ENCODE measurements at places on chromosomes 3 and 15.

DNA sequence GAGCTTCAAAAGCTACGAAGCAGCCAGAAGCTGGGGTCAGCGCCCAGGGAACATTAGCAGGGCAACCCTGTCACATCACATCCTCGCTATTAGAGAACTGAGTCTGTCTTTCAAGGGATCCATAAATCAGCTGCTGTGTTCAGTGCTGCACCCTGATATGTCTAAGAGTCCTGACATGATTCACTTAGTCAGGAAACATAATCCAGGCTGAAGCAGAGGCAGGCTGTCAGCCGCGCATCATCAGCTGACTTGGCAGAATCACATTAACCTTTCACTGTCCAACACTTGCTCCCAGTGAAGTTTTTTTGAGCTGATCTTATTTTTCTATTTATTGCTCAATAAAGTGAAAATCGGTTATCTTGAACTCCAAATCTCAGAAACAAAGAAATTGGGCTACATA lies 23.5 kb downstream of the MYH15 start:
- DNase-seq, result no peak

GRCh38 chr3:122784436-122784835 lies 9.2 kb downstream of the HSPBAP1 start:
- no peak for DNase-seq

- DNase-seq, result no peak
These were observed 12.1 kb upstream of the STAB1 start for GRCh38 chr3:52483081-52483480.

- DNase-seq, result no peak
These were observed 65.4 kb upstream of the CLDN18 start for GRCh38 chr3:137944593-137944992.

GRCh38 chr15:77209221-77209620 lies 138.3 kb upstream of the TSPAN3 start:
- no peak for DNase-seq

GRCh38 chr3:161413127-161413854 lies 42.0 kb upstream of the SPTSSB start:
- no peak for DNase-seq

GRCh38 chr15:61720197-61720704 lies 340.0 kb downstream of the VPS13C start:
- no peak for DNase-seq

GRCh38 chr15:86649277-86649676 lies 569.6 kb downstream of the AGBL1 start:
- DNase-seq, result no peak

GRCh38 chr15:31308185-31308639 lies 18.4 kb upstream of the KLF13 start:
- DNase-seq, result no peak

- DNase-seq, result no peak
These were observed 29.1 kb upstream of the CHST2 start for GRCh38 chr3:143090486-143090885.

DNA sequence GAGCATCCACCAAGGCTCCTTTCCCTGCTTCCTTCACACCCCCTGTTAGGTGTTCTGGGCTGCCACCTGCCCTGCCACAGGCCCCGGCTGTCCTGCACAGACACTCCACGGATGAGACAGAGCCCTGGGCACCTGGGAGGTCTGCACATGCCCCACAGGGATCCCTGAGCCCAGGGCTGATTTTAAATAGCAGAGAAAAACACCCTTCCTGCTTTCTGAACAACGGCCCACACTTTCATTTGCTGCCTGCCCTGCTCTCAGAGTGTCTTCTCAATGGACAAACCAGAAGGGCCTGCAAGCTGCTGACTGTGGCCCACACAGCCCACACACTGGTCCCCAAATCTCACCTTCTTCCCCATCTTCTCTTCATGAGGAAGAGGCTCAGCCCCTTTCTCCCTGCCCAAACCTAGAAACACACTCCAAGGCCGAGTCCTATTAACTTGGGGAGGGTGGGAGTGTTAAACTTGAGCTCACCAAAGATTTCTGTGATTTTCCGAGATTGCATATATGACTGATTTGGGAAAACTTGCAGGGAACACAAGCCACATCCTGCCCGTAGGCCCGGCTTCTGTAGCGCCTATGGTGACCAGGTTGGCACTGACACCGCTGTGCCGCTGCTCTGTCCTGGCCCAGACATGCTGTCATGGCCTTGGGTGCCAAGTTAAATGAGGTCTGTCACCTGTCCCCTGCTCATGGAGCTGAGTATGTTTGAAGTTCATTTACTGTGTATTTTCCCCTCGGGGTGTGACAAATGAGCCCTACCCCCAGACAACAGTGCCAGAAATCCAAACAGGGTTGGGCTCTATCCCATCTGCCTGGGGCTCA lies 47.2 kb upstream of the KLF13 start:
- DNase-seq, result no peak

- DNase-seq, result no peak
These were observed 619.0 kb downstream of the ROBO1 start for GRCh38 chr3:79148786-79149185.

GRCh38 chr3:2301361-2301760 lies 202.7 kb downstream of the CNTN4 start:
- no peak for DNase-seq

- no peak for DNase-seq
These were observed 28.4 kb upstream of the LIMD1 start for GRCh38 chr3:45566196-45566595.

- no peak for DNase-seq
These were observed 20.6 kb upstream of the NEO1 start for GRCh38 chr15:73031648-73032047.

- no peak for DNase-seq
These were observed 60.4 kb upstream of the PRSS50 start for GRCh38 chr3:46778101-46778500.

DNA sequence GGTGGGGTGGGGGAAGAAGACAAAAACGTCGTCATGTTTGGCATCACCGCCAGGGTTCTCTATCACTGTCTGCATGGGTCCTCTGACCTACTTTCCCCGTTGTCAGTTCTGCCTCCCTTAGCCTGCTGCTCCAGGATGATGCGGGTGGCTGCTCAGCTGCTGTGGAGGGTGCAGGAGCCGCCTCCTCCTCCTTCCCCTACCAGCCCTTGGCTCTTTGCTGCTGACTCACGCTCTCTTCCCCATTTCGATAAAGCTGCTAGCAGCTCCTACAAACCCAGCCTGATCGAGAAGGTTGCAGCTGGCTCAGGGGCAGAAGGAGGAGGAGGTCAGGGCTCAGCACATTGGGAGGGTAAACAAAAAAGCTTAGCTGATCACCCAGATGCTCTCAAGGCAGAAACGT lies 49.5 kb upstream of the SEC13 start:
- DNase-seq, result no peak

All from activated T-helper 1 cell treated with Interleukin-2 at 50 U/mL for 16 hours (primary cell).